Activated naive CD8-positive, alpha-beta T cell treated with anti-CD3 and anti-CD28 coated beads, Interleukin-2, amount 10 ng/mL, durations not matched to agents 7 days and 5 days (primary cell): ENCODE measurements at places on chromosomes 16 and 17.

DNA sequence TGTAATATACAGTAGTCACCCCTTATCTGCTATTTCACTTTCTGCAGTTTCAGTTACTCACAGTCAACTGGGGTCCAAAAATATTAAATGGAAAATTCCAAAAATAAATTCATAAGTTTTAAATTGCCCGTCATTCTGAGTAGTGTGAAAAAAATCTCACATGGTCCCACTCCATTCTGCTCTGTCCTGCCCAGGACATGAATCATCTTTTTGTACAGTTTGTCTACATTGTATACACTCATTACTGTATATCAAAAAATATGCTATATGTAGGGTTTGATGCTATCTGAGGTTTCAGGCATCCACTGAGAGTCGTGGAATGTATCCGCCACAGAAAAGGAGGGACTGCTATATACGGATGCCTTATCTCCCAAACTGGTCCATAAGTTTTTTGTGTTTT lies 16.0 kb upstream of the APPBP2 start:
- no peak for DNase-seq

GRCh38 chr16:9119795-9120194 lies 28.4 kb downstream of the HAPSTR1 start:
- DNase-seq = no peak

DNA sequence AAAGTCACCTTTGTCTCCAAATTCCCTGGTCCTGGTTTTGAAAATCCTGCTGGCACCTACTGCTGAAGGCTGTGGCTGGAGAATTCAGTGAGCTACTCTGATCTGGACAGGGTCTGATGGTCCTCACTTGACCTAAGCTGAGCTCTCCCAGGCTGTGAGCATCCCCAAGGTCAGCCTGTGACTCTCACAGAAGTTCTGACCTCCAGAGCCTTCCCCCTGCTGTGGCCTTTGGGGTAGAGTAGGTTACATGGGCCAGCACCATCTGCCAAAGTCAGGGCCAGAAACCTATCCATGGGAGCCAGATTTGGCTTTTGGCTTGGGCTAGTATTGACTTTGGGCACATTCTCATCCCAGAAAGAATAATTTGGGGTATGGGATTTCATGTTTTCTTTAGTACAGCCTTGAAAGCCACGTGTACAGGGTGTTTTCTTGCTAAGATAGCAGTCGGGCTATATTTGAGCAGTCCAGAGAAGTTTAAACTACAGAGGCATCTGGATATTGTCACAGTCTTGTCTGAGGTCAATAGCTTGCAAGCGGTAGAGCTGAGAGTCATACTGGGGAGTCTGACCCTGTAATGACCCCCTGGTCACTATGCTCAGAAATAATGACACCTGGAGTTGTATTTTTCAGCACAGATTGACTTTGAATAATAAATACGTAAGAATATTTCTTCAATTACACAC lies 6.2 kb upstream of the AGRP start:
- DNase-seq = no peak

GRCh38 chr17:9028202-9028987 lies 7.1 kb downstream of the NTN1 start:
- DNase-seq = no peak

- no peak for DNase-seq
These were observed 1.4 kb downstream of the RHBDL1 start for GRCh38 chr16:676913-677312.

DNA sequence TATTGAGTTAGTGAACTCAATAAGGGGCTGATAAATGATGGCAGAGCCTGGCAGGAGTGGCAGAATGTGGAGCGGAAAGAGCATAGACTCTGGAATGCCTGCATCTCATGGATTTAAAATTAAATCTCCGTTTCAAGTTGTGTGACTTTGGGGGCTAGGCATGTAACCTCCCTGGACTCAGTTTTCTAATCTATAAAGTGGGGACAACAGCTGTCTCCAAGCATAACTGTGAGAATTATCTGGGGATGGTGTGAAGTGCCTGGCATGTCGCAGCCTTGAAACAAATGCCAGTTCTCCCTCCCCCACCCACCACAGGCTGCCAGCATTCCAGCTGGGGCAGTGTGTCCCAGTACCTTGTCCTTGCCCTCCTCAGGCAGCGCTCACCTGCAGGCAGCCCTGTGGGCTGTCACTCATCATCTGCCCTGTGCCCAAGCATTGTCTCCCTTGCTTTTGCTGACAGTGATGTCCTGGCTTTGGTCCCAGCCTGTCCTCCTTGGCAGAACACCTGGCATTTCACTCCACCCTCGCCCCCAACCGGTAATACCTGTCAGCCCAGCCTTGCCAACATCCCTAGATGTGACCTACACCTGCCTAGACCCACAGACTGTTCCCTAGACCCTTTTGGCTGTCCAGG lies 129.6 kb downstream of the MRM1 start:
- no peak for DNase-seq
